ENCODE measurements at places on chromosomes 6 and 20.
A peak's percentile ranks its signal among the peaks of the same experiment; 100 is the strongest.

- no peak for DNase-seq
These were observed 38.6 kb upstream of the GMPR start for GRCh38 chr6:16199804-16200203.

DNA sequence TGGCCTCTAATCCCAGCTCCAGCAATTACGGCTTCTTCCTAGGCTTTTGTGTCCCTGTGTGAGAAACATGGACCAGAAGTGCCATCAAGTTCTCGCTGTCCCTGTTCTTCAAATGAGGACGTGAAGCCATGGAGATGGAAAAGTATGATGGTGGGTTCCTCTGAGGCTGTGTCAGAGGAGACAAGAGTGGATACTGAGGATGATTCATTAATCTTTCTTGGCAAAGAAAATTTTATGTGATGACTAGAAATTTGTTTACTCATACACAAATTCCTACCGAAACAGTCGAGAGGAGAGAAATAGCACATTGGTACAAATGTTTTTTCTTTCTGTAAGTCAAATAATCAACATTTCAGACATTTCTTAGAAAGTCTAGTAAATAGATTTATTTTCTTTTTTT, 35.0 kb upstream of the PNRC1 start:
- DNase-seq: no peak

DNA sequence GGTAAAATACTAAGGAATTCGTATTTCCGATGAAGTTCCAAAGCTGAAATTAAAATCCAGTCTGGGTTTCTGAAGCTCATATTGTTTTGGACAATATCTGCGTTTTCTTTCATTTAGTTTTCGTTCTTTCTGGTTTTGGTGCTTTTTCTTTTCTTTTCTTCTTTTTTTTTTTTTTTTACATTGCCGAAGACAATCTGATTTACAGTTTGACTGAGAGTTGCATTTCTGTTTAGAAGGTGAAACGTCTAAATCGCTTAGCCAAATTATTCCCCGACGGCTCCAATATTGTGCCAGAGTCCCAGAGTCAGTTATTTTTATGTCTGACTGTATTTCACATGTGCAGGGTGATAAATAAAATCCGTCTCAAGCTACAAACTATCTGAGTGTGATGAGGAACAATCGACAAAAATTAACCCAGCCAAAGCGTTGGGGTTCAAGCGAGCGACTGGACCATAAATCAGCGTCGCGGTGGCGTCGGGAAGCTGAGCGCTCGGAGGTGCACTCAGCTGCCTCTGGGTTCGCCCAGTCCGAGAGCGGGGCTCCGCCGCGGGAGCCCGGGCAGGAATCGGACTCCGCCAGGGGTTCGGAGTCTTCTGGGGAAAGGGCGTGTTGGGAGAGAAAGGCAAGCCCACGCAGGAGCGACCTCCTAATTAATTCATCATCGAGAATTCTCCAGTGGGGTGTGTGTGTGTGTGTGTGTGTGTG, 8.2 kb upstream of the TBX18 start:
- DNase-seq: no peak

- DNase-seq: no peak
These were observed 1567.2 kb upstream of the DEFB115 start for GRCh38 chr20:29690274-29690673.

DNA sequence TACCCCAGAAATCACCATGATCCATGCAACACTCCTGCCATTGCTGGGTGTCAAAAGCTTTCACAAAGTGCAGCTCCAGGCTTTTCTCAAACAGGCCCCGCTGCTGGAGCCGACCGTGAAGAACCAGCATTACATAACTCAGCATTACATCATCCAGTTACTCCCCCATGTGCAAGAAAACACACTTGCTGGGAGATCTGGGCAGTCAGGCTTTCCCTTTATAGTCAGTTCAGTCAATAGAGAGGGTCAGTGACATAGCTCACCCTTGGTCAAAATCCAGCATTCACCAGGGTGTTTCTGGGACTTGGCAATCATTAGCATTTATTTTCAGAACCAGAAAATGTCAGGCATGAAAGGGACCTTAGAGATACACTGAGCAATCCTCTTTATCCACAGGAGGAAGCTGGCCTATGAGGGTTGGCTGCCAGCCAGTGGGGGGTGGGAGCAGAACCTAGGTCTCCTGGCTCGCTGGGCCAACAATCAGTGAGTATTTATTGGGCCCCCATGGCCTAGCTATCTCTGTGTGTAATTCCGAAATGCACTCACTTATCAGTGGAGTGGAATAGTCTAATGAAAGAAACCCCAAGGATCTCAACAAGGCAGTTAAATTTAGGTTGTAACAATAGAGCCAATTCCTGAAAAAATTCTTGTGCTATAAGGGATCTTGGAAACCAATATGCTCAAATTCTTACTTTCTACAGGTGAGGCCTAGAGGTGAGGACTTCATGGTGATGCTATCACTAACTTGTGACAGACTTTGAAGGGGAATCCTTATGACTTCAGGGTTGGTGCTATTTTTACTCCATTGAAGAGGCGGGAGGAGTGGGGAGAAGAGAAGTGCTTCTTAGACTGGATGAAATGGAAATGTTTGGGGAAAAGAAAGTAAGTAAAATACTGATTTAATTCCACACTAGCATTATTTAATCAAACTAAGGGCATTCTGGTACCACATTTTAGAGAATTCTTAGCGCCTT, 54.6 kb downstream of the LYRM4 start:
- DNase-seq: peak; percentile 59

- no peak for DNase-seq
These were observed 20.2 kb upstream of the APMAP start for GRCh38 chr20:25012616-25013189.

- no peak for DNase-seq
These were observed 6.9 kb upstream of the OSER1 start for GRCh38 chr20:44217342-44218092.

DNA sequence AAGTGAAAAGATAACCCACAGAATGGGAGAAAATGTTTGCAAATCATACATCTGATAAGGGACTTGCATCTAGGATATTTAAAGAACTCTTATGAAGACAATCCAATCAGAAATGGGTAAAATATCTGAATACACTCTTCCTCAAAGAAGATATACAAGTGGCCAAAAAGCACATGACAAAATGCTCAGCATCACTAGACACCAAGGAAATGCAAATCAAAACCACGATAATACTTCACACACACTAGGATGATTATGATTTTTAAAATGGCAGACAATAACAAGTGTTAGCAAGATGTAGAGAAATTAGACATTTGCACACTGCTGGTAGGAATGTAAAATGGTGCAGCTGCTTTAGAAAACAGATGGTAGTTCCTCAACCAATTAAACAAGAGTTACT, 34.8 kb upstream of the SIRT5 start:
- DNase-seq: no peak

DNA sequence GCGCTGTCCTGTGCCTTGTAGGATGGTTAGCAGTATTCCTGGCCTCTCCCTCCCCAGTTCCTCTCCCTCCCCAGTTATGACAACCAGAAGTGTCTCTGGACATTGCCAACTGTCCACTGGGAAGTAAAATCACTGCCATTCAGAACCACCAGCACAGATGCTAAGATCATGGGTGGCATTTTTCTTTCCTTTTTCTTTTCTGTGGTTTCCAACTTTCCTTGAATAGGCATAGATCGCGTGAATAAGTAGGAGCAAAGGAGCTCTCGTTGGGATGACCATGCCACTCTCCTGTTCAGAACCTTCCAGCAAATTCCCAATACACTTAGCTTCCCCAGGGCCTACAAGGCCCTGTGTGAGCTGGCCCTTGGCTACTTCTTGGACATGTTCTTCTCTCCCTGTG, 59.0 kb downstream of the EYA2 start:
- no peak for DNase-seq

DNA sequence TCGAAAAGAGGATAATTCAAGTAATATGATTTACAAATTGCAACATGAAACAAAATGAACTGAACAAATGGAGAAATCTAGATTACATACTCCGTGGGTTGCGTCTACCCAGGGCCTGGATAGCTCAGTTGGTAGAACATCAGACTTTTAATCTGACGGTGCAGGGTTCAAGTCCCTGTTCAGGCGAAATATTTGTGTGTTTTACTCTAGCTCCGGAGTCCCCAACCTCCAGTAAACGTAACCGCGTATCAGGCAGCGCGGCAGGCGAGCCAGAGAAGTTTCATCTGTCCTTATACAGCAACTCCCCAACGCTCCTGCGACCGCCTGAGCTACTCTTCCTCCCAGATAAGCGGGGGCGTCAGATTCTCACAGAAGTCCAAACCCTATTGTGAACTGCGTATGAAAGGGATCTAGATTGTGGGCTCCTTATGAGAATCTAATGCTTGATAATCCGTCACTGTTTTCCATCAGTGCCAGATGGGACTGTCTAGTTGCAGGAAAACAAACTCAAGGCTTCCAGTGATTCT, 176.1 kb downstream of the TRIM27 start:
- DNase-seq: no peak

- no peak for DNase-seq
These were observed 132.1 kb upstream of the FAM184A start for GRCh38 chr6:119210596-119210995.

DNA sequence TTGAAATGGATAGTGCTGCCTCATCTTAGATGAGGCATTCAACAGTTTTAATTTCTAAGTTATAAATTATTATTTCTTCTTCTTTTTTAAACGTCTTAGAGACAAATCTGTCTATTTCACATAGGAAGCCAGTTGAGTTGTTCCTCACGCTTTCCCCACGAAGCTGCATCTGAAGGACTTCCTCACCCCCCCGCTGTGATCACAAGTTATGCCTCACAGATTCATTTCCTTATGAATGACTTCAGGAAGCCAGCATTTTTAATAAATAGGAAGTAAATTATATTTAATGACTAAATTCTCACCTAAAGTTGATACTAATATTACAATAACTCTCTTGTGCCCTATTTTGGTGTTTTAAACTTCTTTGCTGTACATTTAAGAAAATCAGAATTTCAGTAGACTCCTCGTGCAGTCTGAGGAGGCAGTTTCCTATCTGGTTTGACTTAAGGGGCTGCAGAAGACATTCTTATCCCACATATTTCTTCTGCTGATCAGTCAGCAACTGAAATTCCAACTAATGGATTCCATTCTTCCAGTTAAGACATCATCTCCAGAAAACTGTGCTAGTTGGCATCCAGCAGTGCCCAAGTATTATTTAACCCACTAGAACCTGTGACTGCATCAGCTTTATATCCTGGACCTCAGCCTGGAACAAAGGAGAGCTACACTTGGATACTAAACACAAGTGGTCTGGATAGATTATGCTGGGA, 182.7 kb upstream of the CCN2 start:
- no peak for DNase-seq

DNA sequence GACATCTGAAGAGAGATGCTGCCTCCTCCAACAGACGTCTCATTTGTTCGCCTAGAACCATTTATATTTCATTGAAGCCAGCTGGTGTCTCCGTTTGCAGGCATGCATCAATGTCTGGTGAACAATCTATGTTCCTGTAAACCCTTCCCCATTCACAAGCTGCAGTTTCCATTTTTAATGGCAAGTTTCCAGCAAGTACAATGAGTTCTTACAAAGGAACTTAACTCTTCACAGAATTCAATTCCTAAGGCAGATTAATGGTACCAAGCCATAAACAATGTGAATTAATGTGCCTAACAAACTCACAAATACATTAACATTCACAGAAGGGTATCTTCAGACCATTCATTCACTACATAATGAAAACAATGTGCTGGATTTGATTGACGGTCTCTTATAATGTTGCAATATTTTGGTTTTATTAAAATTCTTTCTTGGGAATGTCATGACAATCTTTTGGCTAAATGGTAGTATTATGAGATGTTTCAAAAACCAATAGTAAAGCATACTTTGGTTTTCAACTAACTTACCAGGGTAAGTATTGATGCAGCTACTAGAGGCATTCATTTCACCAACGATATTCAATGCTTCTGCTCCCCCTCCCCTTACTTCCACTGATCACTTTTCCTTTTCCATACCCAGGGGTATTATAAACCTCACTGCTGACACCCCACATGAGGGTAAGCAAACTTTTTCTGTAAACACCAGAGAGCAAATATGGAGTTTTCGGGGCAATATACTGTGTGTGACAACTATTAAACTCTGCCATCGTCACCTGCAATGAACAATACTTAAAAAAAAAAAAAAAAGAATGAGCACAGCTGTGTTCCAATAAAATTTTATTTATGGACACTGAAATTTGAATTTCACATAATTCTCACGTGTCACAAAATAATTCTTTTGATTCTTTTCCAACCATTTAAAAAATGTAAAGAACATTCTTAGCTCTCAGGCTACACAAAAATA, 4.2 kb downstream of the AKIRIN2 start:
- DNase-seq: no peak

DNA sequence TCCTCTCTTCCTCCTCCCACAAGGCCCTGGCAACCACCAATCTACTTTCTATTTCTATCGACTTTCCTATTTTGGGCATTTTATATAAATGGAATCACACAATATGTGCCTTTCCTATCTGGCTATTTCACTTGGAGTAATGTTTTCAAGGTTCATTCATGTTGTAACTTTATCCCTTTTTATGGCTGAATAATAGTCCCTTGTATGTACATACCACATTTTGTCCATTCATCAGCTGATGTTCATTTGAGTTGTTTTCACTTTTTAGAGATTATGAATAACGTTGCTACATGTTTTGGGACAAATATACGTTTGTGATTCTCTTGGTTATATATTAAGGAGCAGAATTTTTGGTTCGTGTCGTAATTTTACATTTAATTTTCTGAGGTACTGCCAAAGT, 33.9 kb downstream of the SCGN start:
- DNase-seq: no peak

- DNase-seq: no peak
These were observed 2.3 kb downstream of the FERMT1 start for GRCh38 chr20:6120491-6120988.

DNA sequence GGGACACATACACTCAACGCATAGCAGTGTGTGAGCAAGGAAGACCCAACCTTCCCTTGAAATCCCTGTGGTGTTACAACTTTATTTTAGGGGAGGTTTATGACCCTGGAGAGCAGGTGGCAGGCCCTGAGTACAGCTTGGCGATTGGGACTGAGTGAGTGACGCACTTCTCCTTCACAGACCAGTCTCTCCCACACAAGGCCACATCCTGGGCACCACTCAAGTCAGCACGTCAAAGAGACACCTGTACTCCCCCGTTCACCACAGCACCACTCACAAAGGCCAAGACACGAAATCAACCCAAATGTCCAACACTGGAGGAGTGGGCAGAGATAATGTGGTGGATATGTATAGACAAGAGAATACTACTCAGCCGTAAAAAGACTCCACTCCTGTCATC, 57.0 kb upstream of the FRMD1 start:
- DNase-seq: no peak

- no peak for DNase-seq
These were observed 348 bp upstream of the AFDN start for GRCh38 chr6:167826230-167826895.

GRCh38 chr20:5670036-5670536, 80.1 kb upstream of the SHLD1 start:
- DNase-seq: no peak

DNA sequence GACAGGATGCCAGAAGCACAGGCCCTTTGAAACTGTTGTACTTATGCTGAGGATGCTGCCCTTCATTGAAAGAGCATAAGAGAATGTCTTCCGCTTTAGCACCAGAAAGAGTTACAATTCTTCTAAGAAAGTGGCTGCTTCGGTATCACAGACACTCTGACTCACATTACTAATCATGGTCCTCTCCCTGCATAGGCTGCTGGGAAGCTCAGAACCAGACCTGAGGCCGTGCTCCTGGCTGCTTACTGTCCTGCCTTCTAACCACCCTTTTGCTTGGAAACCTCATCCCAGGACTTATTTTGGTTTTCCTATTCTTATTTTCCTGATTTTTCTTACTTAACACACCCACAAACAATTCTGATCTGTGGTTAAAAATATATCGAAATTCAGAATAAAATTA, 22.9 kb downstream of the LYRM4 start:
- DNase-seq: no peak

- DNase-seq: no peak
These were observed 103.7 kb upstream of the MTHFD1L start for GRCh38 chr6:150761771-150762170.

All from SIG-M5 (cell line).